HT1080 (cell line): ENCODE measurements at places on chromosomes 1 and 21.

DNA sequence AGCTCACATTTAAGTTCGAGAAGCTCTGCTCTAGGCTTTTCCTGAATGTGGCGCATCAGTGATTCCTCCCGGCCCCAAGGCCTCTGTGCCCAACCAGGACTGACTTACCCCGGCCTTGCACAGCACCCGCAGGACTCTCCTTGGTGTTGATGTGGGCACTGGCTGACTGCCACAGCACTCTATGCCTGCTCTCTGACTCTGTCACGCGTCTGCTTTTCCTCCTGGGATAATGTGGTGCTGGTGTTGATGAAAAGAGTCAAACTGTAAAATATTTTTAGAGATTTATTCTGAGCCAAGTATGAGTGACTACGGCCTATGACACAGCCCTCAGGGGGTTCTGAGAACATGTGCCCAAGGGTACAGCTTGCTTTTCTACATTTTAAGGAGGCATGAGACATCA is 15.5 kb upstream of the SLC2A5 start:
- no peak for DNase-seq

DNA sequence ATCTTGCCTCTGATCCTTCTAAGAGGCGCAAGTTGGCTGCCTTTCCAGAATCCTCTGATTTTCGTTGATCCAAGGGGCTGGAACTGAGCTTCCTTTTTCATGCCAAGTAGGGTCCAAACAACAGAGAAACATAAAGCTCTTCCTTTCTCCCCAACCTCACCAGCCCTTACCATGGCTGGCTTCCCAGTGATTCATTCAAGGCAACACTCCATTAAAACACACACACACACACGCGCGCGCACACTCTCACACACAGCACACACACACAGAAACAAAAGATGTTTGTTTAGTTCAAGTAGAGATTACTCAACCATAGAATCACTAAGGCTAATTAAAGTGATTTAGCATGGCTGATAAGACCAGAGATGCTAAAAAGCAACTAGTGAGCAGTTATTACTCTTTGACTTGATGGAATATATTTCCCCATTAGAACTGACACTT is 13.0 kb upstream of the GUCA2A start:
- peak; percentile 71 for DNase-seq

- no peak for DNase-seq
These were observed 52.4 kb downstream of the NEGR1 start for GRCh38 chr1:72229893-72230292.

DNA sequence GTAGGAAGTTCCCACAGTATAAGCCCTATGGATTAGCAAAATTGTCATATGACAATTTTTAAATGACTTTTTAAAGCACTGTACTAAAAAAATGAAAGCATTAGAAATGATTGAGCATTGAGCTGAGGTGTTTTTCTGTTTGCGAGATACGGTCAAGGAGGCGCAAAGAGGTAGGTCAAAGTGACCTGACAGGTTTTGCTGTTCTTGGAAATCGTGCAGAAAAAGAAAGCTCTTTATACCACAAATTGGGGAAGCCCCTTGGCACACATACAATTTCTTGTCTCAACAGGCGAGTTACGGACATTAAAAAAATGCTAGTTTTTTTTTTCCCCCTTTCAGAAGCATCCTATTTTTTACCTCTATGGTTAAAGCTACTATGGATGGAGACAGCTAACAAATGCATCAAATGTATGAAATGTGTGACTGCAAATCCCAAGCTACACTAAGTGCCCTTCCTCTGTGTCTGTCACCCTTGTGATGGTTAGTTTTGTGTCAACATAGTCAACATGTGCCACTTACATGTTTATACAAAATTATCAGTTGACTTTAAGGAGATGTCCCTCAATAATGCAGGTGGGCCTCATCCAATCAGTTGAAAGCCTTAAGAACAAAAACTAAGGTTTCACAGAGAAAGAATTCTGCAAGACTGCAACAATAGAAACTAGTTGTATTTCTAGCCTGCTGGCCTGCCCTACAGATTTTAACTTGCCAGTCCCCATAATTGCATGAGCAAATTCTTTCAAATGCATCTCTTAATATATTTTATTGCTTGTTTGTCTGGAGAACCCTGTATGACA is 29.3 kb downstream of the CRYZ start:
- DNase-seq = no peak

GRCh38 chr1:242639104-242639503 is 114.6 kb upstream of the PLD5 start:
- DNase-seq = no peak

DNA sequence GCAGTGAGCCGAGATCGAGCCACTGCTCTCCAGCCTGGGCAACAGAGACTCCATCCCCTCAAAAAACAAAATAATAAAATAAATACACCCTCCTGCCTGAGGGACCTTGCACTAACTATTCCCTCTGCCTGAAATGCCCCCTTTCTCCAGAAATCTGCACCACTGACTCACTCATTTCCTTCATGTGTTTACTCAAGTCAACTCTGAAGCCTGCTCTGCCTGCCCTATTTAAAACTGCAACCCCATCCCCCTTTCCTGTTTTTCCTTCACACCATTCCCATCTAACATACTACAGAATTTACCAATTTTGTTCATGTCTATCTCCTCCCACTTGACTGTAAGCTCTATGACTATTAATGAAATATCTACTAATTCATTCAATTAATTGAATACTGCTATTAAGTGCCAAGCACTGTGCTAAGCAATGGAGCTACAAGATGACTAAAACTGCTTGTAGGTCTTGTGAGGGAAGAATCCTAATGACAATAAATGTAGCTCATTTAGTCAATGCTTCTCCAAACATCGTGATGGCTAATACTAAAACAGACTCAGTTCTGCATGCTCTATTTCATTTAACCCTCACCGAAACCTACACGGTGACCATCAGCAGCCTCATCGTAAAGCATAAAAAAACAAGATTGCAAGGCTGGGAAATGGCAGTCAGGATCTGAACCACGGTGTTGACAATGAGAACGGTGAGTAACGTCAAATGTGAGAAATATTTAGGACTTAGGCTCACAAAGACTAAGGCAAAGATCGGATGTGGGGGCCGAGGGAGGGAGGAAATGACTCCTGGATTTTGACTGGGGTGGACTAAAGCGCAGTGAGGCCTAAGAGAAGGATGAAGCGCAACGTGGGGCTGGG is 749 bp upstream of the TMEM39B start:
- DNase-seq = peak; percentile 83

DNA sequence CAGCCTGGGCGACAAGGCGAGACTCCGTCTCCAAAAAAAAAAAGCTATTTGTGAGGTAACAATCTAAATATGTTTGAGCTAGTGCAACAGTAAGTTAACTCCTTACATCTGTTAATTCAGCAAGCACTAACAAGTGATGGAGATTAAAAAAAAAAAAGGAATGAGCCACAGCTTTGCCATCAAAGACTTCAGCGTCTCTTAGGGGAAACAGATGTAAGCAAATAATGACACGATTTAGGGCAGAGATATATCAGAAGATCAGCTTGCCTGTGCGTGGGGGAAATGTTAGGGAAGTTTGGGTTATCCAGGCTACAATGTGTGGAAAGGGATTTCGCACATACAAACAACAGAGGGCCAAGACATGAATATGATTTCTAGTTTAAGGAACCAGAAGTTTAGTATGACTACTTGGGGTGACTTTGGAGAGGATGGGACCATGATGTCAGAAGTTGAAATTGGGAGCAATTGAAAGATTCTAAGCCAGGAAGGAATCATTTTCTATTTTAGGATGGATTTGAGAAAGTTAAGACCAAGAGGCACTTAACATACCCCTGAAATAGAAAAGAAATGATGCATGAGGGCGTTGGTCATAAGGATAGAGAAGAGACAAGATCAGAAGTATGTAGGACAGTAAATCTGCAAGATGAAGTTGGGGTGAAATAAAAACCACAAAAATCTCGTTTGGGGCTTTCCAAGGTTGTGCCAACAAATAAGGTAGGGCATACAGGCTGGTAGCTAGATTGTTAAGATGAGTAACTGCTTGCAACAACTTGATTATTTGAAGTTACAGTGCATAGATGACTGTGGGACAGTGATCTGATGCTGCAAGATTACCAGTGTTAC is 2.4 kb upstream of the BRWD1 start:
- DNase-seq = no peak

- DNase-seq = no peak
These were observed 145.1 kb downstream of the SIPA1L2 start for GRCh38 chr1:232484856-232485255.

DNA sequence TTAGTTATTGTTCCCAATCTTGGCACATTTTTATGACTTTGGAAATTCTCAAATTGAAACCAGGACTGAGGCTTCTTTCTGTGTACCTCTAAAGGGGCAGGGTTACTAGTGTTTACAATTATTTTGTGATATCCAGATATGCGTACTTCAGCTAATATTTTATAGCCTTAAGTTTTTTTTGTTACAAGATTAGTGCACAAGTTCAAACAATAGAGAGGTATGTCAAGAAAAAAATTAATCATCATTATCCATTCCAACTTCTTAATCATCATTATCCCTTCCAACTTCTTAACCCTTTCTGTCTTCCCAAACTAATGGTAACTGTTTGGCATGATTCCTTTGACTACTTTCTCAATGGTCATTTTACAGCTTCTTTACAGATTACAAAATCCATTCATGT is 272.9 kb upstream of the C1orf105 start:
- DNase-seq = no peak

DNA sequence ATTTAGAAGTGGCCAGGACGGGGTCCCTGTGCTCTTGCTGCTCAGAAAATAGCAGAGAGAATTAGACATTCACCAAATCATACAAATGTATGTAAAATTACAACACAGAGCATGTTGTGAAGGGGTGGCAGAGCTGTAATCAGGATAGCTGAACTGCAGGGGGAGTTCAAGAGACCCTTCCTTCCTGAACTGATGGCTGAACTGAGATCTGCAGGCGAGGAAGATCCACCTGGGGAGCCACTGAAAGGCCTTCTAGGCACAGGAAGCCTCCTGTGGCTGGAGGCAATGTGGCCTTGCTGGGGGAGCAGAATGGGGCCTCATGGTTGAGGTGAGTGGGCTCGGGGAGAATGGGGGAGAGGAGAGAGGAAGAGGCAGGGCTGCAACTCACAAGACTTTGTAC is 216.5 kb downstream of the PRDM2 start:
- no peak for DNase-seq

- DNase-seq = peak; percentile 25
These were observed 194.8 kb downstream of the EIF4G3 start for GRCh38 chr1:20981915-20982314.

- DNase-seq = no peak
These were observed 7.0 kb downstream of the OR14I1 start for GRCh38 chr1:248695451-248696132.

- no peak for DNase-seq
These were observed 1301.8 kb downstream of the BRINP3 start for GRCh38 chr1:189175889-189176288.

GRCh38 chr1:91725989-91726721 is 159.8 kb downstream of the TGFBR3 start:
- no peak for DNase-seq

DNA sequence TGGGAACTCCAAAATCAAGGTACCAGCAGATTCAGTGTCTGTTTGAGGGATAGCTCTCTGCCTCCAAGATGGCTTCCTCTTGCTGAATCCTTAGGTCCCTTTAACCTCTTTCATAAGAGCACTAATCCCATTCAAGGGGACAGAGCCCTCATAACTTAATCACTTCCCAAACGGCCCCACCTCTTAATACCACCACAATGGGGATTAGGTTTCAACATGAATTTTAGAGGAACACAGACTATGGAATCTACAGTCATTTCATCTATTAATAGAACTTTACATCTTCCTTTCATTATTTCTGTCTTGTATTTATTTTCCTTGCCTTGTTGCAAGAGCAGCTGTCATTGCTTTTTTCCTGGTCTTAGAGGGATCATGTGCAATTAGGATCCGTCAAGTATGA is 30.3 kb downstream of the HOOK1 start:
- DNase-seq = no peak

- DNase-seq = peak; percentile 92
These were observed 5.5 kb upstream of the PLEKHM2 start for GRCh38 chr1:15678578-15678977.

DNA sequence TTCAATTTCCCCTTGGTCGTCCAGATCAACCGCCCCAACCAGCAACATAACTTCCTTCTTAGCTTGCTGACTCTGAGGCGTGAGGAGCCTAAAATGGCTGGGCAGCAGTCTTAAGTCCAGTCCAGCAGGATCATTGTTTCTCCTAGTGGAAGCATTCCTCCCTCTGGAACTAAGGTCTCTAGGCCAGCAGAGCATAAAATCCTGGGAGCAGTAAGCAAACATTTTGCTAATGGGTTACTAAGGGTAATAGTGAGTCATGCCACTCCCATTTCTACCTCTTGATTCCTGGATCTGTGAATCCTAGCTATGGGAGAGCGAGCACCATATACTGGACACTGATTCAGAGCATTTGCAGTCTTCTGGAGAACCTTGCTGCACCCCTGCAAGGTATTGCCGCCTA is 59.9 kb downstream of the ADSS2 start:
- peak; percentile 62 for DNase-seq

GRCh38 chr1:219993554-219994433 is 52.5 kb downstream of the EPRS1 start:
- DNase-seq = no peak
